ENCODE measurements at places on chromosomes 1 and 21.

DNA sequence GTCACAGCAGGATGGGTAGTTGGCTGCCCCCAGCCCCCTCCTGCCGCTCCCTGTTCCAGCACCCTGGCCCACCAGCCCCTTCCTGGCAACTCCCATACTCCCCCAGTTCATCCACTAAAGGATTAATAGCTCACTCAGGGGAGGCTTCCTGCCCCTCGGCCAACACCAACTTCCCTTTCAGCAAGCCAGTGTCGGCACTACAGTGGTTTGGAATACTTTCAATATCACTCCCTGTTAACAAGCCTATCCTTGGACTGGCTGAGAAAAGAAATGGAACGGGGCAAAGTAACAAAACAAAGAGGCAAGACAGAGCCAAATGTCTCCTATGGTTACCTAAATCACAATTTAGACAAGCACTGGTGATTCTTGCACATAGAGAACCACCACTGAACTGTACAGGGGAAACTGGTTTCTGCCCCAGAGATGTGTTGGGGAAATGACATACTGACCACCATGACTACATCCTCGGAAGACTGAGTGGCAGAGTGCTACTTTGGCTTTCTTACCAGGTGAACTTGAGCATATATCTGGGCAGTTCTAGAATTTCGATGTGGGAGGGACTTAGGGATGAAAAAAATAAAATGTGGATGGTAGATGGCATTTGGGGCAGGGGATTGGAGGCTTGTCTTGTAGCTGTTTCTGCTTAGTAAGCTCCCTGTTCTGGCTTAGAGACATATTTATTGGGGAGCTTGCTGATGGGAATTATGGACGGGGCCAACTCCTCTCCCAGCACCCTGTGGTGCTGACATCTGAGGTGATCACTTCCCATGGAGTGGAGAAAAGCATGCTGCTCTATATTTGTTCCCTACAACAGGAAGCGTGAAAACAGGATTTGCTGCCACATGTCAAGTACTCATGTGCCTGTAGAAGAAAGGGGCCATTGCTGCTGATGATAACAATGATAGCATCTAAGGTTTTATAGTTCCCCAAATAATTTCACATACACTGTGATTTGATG is 7.1 kb upstream of the CAPN2 start:
- DNase-seq, result peak; percentile 31

- no peak for DNase-seq
Observed at GRCh38 chr1:95146637-95147036, 29.5 kb downstream of the TLCD4 start.

- no peak for DNase-seq
Observed at GRCh38 chr1:115433483-115433882, 95.4 kb upstream of the NGF start.

DNA sequence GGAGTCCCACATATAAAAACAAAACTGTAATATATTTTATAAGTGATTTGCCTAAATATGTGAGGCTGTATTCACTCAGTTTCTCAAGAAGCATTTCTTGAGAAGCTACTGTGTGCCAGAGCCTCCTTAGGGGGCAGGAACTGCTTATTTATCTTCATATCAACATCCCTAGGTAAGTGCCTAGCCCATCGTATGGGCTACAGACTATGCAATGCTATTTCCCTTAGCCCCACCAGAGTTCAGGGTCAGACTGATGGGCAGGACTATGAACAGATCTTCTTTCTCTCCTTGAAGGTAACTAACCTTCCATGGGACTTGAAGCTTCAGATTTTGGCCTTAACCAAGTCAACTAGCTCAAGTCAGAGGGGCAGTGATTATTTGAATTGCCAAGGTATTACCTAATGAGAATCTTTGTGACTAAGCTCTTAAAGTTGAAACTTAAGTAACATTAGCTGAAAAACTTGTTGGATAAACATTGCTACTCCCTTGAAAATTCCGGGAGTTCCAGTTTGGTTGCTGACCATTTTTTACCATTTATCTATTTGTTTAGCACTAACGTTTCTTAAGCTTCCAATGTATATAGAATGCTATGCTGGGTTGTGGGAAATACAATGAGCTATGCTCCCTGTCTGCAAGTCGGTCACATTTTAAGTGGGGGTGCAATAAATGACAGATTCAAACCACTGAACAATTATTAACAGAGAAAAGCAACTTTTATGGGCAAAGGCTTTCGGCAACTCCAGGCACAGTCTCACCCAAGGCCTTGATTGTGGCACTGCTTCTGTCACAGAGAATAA is 85.2 kb downstream of the GPR88 start:
- peak; percentile 71 for DNase-seq

DNA sequence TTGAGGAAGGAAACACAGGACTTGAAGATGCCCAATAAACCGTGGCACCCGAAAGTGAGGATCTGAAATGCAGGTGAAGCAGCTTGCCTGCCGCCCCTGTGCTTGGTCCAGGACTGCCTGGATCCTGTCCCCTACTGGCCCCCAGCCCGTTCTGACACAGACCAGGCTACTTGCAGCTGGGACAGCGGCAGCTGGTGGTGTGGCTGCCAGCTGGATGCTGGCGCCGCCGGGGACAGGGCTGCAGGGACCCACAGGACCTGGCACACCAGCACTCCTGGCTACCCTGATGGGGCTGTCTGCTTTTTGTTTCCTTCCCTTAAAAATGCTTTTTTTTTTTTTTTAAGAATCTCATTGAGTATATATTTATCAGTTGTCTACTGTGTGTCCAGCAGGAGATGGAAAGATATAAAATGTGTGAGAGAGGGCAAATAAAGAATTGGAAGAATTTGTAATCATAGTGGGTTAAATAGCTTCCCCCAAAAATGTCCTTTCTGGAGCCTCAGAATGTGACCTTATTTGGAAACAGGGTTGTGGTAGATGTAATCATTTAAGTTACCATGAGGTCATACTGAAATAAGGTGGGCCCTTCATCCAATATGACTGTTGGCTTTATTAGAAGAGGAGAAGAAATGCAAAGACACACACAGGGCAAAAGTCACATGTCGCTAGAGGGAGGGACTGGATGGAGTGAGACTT is 165.6 kb downstream of the DSCAM start:
- DNase-seq, result no peak

GRCh38 chr1:43936431-43937151 is 3.0 kb downstream of the ARTN start:
- DNase-seq, result peak; percentile 52

DNA sequence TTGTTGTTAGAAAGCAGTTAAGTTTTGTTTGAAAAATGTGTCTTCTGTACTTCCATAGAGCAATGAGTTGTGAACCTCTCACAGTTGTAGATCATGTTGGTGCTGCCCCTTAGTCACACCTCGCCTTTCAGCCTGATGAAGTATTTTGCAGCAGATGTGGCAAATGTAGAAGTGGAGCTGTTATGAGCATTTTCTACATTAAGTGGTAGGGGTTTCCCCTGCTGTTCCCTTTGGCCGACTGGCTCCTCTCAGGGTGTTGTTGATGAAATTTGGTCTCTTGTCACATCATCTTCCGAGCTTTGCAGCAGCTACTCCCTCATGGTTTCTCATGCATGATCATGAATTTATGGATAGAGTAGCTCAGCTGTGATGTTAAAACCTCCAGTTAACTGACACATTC is 33.6 kb upstream of the DENND1B start:
- DNase-seq, result no peak

- DNase-seq, result no peak
Observed at GRCh38 chr1:3093898-3094626, 25.1 kb downstream of the PRDM16 start.

DNA sequence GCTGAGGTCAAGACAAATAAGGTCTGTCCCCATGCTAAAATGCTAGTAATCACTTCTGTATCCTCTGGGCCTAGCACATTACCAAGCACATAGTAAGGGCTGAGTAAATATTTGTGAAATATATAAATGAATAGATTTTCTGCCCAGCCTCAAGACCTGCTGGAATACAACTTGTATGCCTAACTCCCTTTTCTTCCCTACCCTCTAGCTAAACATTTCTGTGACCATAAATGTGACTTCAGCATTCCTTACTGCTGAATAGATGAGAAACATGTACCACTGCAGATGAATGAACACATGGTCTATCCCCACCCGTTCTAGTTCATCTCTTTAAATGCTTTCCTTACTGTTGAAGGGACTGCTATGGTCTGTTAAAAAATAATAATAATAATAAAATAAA is 209.0 kb upstream of the HOOK1 start:
- DNase-seq, result peak; percentile 7

DNA sequence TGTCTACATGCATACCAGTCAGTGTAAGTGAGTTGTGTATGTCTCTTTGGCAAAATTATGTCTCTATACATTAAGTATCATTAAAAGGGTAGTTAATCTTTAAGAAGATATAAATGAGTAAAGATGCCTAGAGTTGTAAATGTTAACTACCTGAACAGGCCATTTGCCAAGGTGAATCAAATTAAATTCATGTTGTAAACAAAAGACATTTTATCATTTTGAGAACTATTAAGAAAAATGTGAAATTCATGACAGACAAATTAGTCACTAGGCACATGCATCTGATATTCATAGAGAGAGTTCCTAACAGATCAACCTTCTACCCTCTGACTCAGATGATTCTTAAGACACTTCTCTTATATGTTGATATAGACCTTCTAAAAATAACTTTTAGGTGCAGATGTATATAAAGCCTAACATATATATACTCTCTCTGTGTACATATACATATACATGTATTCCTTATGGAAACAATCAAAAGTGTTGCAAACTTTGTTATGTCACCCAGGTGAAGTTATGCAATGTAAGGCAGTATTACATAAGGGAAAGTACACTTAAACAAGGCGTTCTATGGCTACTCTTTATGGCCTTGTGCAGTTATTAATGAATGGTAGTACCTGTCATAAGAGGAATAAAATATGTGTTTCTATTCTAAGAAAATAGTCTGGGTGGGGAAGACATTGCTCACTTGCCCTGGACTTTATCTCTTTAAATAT is at the start of gene TMPRSS15:
TSS of gene TMPRSS15 (minus strand) at position 51 of the 716 bp plus-strand sequence. CDS start 163 bp downstream, outside the sequence.
- DNase-seq, result no peak

GRCh38 chr1:79695138-79695537 is 688.6 kb upstream of the ADGRL4 start:
- no peak for DNase-seq

DNA sequence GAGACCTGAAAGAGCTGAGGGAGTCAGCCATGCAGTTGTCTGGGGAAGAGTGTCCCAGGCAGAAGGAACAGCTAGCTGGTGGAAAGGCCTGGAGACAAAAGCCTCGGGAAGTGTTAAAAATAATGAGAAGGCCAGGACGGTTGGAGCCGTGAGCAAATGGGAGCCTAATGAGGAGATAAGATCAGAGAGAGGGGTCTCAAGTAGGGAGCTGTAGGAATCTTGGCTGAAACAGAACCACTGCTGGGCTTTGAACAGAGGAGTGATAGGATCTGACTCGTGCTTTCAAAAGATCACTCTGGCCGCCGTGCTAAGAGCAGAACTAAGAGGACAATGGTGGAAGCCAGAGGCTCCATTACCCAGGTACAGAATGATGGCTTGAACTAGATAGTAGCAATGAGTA is 1.9 kb upstream of the FOXJ3 start:
- no peak for DNase-seq

- DNase-seq, result no peak
Observed at GRCh38 chr1:89381618-89382017, 17.8 kb downstream of the GBP6 start.

- no peak for DNase-seq
Observed at GRCh38 chr1:219661464-219662092, 48.7 kb upstream of the ZC3H11B start.

DNA sequence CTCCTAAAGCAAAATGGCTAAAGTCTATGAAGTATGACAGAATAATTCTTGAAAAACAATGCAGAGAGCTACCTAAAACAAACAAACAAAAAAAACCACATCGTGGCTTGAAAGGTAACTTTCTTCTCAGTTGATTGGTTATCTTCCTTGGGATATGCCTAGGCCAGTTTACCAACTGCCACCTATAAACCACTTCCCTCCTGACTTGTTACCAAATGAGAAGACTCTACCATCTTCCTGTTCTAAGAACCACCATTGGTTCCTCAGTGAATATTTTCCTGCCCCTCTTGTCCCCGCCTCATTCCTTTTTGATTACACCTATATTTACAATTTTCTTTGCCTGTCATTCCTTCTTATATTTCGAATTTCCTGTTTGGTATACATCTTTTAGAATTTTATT is 336.6 kb downstream of the SIPA1L2 start:
- no peak for DNase-seq

DNA sequence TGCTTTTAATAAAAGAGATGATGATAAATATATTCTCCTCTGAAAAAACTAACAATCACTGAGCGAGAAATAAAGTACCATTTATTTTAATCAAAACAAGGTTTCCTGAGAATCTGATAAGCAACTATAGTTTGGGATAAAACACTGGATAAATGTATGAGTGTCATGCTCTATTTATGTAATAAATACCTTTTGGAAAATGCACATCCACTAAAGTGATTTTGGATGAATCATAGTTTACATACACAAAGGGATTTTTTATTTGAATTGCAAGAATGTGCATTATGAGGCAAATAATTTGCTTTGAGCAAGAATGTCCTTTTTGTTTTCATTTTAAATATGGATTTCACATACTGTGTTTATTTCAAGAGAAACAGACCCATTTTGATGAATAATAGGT is 1483.5 kb downstream of the MRPL39 start:
- peak; percentile 54 for DNase-seq

- DNase-seq, result no peak
Observed at GRCh38 chr1:154481053-154481452, 21.0 kb upstream of the TDRD10 start.

- no peak for DNase-seq
Observed at GRCh38 chr1:199129247-199129646, 490.4 kb downstream of the PTPRC start.

DNA sequence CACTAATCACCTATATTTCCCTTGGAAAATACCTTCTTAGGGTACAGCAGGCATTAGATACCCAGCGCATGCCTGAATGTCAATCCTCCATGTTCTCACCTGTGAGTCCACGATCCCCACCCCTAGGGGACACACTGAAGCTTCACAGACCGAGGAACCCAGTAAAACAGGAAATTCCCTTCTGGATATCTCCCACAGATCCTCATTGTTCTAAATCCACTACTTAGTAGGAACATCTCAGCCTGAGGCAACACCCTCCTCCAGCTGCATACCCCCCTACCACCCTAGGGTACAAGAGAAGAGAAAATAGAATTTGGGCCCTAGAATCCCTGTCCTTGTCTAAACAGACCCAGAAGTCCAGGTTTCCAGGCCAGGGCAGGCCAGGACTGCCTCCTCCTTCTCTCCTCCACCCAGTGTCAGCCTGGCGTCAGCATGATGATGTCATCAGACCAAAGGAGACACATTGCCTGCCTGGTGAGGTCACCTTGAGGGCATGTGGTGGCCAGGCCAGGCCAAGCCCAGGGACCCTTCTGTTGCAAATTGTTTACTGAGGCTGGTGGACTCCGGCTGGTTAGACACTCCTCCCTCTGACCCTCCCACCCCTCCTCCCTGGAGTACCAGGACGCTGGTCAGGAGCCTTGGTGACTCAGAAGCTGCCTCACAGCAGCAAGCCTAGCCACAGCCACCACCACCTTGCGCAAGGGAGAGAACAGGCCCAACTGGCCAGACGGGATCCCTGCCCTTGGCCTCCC is 6.2 kb downstream of the NECTIN4 start:
- DNase-seq, result peak; percentile 83

DNA sequence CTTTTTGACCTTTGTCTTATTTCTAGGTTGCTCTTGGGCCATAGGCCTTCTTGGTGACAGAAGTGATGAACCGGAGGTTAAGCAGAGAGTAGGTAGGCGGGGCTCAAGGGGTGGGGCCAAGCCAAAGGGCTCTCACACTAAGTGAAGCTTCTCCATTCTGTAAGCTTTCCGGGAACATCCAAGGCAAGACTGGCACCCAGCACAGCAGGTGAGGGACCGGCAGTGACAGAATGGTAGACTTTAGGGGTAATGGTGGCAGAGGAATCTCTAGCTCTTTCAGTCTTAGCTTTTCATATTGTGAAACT is at the start of gene TNFAIP8L2:
TSS of gene TNFAIP8L2 (plus strand) at position 135 of the 305 bp plus-strand sequence. CDS start 2,049 bp downstream, outside the sequence.
- DNase-seq, result no peak

GRCh38 chr1:153352523-153352922 is 3.9 kb upstream of the PGLYRP4 start:
- DNase-seq, result peak; percentile 88
